ENCODE measurements at places on chromosomes 12 and 14.

- no peak for DNase-seq
These were observed 53.1 kb upstream of the CCDC175 start for GRCh38 chr14:59629444-59630287.

DNA sequence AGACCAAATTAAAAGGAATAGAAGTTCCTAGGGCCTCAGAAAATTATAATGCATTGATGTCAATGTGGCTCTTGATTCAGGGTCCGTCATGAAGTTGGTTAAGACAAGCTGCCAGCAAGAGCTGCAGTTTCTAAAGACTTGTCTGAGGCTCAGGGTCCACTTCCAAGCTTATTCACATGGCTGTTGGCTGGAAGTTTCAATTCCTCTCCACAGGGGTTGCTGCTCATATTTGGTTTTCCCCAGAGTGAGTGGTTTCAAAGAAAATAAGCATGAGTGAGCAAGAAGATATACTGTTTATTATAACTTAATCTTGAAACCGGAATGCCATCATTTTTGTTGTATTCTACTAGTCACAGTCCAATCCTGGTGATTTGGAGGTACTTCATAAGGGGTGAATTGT is 1247.4 kb downstream of the LRFN5 start:
- no peak for DNase-seq

DNA sequence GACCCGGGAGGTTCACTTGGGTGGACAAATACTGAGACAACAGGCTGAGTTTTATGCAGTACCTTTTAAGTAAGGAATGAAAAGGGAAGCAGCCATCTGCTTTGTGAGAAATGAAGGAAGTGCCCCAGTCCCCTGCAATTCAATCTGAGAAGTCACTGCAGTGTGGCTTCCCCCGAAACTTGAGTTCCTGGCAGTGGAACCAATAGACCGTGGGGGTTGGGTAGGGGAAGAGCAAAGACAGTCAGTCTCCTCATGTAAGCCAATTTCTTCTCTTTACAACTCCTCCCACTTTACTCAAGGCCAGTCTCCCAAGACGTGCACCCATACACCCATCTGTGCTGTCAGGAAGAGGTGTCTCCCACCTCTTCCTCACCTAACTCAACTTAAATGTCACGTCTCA is 206.5 kb downstream of the BCAT1 start:
- DNase-seq, result no peak

DNA sequence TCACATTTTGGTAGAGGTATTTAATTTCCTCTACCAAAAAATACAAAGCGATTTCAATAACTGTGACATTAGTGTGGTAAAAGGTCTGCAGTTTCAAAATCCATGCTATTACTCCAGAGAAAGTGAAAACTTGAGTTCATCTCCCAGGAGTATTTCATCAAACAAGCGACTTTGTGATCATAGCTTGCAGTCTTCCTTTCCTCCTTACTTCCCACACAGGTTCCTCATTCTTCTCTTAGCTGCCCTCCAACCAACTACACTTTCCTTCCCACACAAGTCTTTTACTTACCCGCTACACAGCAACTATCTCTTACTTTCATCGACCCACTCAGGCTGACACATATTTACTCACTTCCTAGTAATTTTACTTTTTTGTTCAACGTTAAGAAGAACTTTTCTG is 413.4 kb upstream of the USP15 start:
- DNase-seq, result no peak

DNA sequence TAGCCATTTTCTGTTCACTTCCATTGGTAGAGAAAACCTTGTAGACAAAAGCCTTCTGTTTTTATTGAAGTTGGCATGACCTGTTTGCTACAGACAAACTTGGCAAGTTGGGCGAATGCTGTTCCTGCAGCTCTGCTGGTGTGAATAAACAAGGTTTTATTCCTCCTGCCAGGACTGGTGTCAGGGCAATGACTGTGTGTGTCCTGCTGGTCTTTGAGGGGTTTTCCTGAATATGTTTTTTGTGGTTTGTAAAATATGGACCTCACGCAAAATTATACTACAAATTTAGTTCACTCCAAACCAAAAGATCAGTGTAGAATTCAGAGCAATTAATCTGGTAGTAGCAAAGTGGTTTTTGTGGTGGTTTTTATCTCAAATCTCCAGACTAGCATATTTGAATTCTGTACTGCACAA is 140.8 kb downstream of the ERC1 start:
- DNase-seq, result no peak

- no peak for DNase-seq
These were observed 83.4 kb downstream of the CNTN1 start for GRCh38 chr12:40775661-40776060.

DNA sequence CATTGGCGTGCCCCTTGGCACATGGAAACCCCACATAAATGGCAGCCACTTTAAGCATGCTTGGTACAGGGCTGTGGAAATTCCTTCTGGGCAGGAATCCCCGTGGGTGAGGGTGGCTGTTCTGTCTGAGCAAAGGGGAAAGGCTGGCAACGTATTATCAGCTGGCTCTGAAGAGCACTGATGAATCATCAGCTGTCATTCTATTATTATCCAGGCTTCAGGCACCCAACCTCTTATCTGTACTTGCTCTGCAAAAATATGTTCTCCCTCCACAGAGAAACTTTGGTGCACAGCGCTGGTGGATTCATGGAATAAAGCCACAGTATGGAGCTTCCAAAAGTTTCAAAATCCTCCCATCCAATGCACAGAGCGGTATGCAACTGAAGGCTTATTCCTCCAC is 167.1 kb downstream of the TBX5 start:
- no peak for DNase-seq

DNA sequence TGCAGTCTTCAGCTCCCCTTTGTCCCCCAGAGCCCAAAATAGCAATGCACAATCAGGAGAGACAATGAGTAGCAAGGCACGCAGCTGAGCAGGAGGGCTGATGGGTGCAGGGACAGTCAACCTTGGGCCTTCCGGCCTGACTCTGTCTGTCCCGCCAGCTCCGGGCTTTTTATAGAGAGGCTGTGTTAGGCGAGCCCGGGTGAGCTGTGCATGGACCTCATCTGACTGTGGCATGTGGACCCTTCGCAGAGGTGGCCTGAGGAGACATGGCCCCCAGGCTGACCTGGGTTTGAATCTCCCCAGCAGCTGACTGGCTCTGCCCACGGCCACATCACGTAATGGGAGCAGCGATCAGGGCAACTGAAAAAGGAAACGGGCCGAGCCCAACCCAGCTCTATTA is 177.9 kb downstream of the TSPAN9 start:
- DNase-seq, result no peak

GRCh38 chr12:69474456-69474855 is 4.3 kb downstream of the FRS2 start:
- no peak for DNase-seq

- DNase-seq, result peak; percentile 5
These were observed 3.7 kb downstream of the DHRS7 start for GRCh38 chr14:60161196-60162107.

DNA sequence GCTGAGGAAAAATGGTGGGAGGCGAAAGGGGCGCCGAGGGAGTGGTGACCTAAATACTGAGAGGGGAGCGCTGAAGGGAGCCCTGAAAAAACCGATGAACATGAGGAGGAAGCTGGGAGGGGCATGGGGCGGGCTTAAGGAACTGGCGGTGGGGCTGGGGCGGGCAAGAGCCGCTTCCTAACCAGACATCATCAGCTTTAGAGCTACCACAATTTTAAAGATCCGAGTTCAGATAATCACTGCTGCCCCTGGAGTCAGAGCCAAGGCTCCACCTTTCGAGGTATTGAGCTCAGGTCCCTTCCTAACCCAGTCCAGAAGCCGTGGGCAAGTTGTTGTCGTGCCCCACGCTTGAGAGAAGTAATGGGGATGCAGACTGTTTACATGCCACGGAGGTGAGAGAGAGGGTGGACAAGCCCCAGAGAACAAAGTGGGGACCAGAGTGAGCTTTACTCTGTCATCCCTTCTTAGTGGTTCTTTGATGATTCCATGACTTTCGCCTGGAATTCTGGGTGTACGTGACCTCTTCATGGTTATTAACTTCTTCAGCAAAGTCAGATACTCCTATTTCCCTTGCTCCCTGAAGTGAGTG is 393 bp downstream of the ORMDL2 start:
- DNase-seq, result no peak

GRCh38 chr12:77697126-77697525 is 133.6 kb upstream of the NAV3 start:
- DNase-seq, result peak; percentile 24

- DNase-seq, result no peak
These were observed 21.8 kb downstream of the CHST11 start for GRCh38 chr12:104478396-104479122.

DNA sequence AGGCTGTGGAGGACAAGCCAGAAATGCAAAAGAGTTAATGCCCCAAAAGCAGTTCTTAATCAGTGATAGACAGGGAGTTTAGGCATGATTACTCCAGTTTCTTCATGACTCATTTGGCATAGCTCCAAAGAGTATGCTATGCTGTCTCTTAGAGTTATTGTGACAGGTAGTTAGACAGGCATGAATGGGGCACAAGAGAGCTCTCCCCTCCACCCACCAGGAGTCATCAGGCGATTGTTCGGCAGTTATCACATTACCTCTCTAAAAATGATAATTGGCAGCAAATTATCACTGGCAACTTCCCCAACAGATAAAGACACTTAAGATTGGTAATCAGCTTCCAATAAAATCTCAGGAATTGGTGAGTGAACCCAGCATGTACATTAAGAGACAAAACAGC is 320.1 kb downstream of the DAD1 start:
- peak; percentile 44 for DNase-seq

DNA sequence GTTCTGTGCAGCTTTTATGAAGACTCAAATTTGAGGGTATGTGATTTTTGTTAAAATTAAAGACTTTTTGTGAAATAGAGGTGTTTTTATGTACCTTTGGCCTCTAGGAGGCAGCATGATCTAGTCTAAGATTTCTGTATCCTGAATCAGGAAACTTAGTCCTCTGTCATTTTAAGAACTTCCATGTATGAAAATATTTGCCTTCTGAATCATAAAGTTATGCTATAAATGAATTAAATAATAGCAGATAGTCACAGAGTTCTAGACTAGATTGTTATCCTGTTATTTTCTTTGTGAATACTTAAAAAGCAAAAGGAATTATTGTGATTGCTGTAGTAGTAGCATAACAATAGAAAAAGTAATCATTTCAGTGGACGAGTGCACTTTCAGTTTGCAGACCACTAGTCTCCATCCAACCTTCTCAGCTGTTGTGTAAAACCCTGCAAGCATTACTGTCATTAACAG is 56.3 kb downstream of the FGD4 start:
- DNase-seq, result peak; percentile 68

GRCh38 chr14:86961106-86961716 is 1031.8 kb downstream of the GALC start:
- peak; percentile 11 for DNase-seq

DNA sequence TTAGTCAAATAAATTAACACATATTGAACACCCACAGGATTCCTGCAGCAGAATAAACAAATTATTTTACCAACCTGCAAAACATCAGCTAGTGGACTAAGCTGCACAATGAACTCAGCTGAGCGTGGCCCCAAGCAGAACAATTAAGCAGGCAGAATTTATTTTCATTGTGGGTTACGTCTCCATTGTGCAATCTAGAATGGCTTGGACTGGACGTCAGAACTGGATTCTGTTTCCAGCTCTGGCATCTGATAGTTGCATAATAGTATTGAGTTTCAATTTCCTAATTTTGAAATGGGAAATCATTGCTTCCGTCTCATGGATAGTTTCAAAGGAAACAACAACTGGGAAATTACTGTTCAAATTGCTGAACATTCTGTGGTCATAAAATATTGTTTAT is 35.5 kb upstream of the RERG start:
- no peak for DNase-seq

DNA sequence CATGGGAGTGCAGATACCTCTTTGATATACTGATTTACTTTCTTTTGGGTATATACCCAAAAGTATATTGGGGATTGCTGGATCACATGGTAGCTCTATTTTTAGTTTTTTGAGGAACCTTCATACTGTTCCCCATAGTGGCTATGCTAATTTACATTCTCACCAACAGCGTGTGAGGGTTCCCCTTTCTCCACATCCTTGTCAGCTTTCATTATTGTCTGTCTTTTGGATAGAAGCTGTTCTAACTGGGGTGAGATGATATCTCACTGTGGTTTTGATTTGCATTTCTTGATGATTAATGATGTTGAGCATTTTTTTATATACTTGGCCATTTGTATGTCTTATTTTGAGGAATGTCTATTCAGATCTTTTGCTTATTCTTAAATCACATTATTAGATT is 44.1 kb upstream of the JDP2 start:
- DNase-seq, result no peak

DNA sequence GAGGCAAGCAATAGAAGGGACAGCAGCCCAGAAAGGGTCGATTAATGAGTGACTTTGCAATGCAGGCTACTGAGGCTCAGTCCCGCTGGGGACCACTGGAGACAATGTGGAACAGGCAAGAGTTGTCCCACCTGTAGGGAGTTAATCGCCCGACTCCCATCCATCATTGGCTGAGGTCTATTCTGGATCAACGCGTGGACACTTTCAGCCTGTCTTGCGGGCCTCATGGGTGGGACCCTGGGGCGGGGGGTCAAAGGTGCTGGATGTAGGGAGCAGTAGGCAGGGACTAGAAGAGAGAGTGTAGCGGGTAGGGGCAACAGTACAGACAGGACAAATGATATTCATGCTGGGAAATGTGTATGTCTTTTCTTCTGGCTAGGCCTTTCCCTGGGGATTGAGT is 6.1 kb downstream of the IFI27L2 start:
- DNase-seq, result no peak

- DNase-seq, result no peak
These were observed 21.1 kb downstream of the ZFHX2 start for GRCh38 chr14:23530375-23531055.

GRCh38 chr12:28216016-28216415 is 25.8 kb downstream of the CCDC91 start:
- DNase-seq, result no peak

GRCh38 chr12:52916216-52916615 is 11.3 kb upstream of the KRT8 start:
- no peak for DNase-seq

DNA sequence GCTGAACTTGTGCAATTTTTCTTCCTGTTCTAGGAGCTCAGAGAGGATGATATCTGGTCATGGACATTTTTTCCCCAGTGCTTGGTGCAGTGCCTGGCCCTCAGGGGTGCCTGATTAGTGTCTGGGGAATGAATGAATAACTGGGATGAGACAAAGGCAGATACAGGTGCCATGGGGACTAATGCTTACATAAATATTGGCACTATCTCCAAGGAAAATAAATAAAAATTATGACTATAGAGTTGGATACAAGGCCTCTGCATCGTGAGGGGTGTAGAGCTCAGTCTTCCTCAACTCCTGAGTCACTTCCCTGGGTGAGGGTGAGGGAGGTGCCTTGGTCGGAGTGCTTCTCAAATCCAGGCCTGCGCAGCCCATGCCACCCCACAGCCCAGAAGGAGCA is 188.6 kb downstream of the KCNA5 start:
- DNase-seq, result no peak

DNA sequence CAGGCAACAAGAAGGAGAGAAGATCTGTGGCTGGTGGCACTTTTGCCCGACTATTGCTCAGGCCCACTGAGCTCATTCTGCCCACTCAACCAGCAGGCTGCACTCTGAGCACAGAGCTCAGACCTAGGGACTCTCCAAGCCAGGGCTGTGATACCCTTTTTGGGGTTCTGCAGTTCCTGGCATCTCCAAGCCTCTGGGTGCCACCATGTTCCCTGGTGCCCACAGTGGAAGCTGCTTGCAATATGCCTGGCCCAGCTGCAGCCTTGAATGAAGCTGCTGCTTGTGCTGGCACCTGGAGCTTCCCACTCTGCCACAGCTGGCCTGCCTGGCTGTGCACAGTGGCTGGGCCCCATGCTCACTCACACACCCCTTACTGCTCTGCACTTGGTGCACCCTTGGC is 236.1 kb downstream of the ADGRD1 start:
- DNase-seq, result no peak
